Activated T-helper 1 cell treated with anti-CD3 and anti-CD28 coated beads, Interleukin-2, amount 50 U/mL, for 16 hours (primary cell): ENCODE measurements at places on chromosomes 3 and 15.

- DNase-seq = no peak
Measured at GRCh38 chr3:105398437-105398836, 31.7 kb downstream of the ALCAM start.

- DNase-seq = no peak
Measured at GRCh38 chr3:190319660-190320059, 2.6 kb downstream of the CLDN1 start.

- no peak for DNase-seq
Measured at GRCh38 chr15:94844538-94845389, 613.4 kb downstream of the MCTP2 start.

DNA sequence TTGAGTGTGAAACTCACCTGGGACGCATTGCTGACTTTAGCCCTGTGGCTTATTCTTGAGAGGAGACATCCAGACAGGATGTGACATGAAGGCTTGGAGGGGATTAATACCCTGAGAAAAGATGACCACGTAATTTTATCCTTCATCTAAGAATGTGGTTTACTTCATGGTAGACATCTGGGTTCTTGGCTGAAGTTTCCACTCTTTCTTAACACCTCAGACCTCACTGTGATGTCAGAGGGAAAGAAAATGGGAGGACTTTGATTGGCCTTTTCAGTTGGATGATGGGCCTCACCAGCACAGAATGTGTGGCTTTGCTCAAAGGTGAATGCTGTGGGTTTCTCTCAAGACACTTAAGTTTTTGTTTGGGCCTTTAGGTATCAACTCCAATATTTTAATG is 16.5 kb downstream of the GORASP1 start:
- DNase-seq = no peak

DNA sequence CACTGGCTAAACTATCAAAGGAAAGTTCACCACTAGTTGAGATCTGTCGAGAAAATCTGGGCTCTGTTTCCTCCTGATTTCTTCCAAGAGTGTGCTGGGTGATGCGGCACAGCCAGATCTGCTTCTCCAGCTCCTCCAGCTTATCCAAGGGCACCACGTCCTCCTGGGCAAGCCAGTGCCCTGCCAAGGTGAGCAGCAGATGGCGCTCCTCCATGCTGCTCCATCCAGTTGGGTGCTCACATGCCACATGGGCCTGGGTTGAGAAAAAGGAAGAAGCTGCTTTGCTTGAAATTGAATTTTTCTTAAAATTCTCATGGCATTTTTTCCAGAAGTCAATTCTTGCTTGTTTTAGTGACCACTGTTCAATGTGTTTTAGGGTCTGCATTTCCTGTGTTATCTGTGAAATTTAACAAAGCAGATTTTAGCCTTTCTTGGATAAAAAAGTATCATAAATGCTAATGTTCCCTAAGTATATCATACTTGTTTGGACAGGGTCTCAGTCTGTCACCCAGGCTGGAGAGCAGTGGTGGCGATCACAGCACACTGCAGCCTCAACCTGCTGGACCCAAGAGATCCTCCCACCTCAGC is 47.3 kb downstream of the EIF3J start:
- peak; percentile 17 for DNase-seq
